ENCODE measurements at places on chromosomes 3 and 15.

- no peak for DNase-seq
Observed at GRCh38 chr15:68309024-68309423, 31.5 kb downstream of the FEM1B start.

- DNase-seq, result no peak
Observed at GRCh38 chr15:55007561-55007960, 189.2 kb downstream of the RSL24D1 start.

DNA sequence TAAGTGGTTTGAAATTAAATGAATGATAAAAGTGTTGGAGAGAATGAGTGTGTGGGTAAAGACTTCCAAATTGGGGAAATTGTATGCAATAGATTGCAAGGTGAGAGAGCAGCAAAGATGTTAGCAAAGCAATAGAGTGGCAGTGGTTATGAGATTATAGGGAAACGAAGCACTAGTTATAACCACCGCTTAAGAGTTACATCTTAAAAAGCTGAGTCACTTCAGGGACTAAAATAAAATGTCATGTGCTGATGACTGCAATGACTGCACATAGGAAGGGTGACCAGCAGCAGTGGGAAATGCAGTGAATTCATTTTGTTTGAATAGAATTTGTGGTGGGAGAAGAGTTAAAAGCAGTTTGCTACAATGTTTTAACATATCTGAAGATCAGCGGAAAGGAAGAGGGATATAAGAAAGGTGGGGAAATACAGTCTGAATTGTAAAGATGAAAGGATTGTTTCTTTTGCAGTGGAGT lies 127.3 kb downstream of the RAP2B start:
- no peak for DNase-seq

DNA sequence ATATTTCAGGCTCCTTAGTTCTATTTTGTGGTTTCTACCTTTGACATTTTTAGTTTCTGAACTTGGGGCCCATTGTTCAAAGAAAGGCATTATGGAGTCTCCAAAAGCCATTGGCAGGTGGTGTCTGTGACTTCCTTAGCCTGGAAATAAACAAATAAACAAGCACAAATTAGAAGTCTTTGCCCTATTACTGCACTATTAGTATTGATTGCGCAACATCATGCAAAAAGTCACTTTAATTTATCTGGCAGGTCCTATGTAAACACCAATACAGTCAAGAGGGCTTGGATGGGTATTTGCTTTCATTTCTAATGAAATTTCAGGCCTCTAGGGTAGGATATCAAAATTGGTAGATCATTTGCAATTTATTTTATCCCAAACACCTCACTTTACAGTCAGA lies 85.6 kb downstream of the LPP start:
- DNase-seq, result no peak

GRCh38 chr3:48088056-48088748 lies 72.0 kb upstream of the MAP4 start:
- no peak for DNase-seq

- no peak for DNase-seq
Observed at GRCh38 chr3:114504941-114505628, 211.3 kb downstream of the TIGIT start.

DNA sequence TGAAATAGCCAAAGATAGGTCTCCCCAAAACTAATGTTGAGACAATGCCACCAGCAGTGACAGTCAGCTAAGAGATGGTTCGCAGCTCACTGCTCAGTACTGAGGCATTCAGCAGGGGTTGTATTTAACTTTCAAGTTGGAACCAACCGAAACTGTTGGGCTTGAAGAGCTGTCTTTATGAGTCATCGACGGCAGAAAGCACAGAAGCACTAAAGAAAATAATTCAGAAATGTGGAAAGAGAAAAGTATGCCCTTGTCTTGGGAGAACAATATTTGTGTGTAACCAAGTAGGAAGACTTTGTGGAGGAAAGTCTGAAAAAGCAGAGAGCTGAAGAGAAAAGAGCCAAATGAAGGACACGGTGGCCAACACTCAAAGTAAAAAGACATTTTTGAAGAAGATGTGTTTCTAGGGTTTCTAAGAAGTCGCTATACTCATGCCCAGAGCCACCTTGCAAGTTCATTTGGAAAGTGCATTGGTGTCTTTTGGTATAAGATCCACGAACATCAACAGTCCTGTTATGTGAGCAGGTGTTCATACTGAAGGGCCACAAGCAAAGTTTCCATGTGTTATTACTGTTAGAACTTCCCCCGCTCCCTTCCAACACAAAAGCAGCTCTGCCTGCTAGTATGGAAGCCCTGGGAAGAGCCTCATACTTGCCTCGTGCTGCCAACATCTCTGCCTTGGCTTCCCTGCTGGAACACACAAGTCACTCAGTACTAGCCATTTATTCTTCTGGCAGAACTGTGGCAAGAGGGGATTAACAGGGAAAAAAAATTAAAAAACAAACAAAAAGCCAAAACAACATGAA lies 4.1 kb upstream of the RARB start:
- DNase-seq, result no peak

GRCh38 chr15:29911705-29912104 lies 89.4 kb upstream of the TJP1 start:
- DNase-seq, result no peak

DNA sequence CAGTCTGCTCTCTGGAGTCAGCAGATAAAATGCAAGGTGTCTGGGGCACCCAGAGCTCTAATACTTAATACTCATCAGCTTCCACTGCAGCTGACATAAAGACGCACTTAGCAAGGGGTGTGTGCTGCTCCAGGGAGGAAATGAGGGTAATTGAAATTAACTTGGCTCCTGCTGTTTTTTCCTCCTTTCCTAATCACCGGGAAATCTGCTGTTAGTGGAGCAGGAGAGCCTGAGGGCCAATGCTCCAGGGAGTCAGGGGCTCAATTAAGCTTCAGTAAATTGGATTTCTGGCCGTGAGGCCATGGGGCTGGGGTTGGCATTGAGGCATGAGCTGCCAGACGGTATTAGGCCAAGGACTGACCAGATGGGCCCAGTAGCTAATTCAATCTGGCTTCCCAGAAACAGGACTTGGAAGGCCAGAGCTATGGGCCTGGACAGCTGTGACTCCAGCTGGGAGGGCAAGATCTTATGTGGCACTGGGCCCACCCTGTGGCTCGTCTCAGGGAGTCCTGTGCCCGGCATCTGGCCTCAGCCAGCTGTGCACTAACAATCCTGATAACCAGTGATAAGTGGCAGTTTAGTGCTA lies 30.7 kb upstream of the CHRNB4 start:
- DNase-seq, result no peak

GRCh38 chr3:53688989-53689388 lies 157.2 kb downstream of the CHDH start:
- DNase-seq, result no peak

GRCh38 chr3:5134019-5134391 lies 11.9 kb downstream of the ARL8B start:
- no peak for DNase-seq

DNA sequence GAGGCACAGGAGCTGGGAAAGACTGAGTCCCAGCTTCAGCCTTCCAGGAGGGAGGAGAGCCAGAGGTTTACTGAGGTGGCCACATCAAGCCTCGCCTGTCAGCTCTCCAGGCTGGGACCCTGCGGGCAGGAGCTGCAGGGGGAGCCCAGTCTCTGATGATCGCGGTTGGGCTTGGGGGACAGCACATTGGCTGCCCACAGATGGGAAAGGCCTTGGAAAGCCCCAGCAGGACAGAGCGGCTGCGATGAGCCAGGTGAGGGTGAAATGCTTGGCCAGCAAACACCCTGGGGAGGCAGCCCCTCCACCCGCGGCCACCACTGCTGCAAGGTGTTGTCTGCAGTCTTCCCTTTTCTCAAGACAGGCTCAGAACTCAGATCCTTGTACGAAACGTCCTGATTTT lies 31.2 kb downstream of the SEC61A1 start:
- peak; percentile 5 for DNase-seq

DNA sequence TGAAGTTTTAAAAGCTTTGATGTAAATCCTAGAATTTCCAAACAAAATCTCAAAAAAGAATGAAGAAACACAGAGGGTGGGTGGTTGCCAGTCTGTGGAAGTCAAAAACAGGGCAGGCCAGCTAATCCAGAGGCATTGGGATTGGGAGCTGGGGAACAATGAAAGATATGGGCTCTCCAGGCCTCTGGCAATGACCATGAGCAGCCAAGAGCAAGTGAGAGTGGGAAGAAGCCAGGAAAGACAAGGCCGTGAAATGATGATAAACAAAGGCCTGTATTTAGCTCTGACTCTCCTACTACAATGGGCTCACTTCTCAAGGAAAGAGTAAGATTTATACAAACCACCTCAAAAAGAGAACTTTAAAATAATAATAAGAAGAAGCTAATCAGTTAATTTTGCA lies 248.5 kb downstream of the ZMAT3 start:
- DNase-seq, result no peak

GRCh38 chr15:45611305-45611704 lies 23.5 kb upstream of the SQOR start:
- DNase-seq, result no peak

- no peak for DNase-seq
Observed at GRCh38 chr15:85749261-85750151, 45.2 kb downstream of the KLHL25 start.

- no peak for DNase-seq
Observed at GRCh38 chr3:58627570-58627885, 39.0 kb downstream of the FAM3D start.

GRCh38 chr3:109184726-109185125 lies 48.2 kb downstream of the C3orf85 start:
- no peak for DNase-seq

DNA sequence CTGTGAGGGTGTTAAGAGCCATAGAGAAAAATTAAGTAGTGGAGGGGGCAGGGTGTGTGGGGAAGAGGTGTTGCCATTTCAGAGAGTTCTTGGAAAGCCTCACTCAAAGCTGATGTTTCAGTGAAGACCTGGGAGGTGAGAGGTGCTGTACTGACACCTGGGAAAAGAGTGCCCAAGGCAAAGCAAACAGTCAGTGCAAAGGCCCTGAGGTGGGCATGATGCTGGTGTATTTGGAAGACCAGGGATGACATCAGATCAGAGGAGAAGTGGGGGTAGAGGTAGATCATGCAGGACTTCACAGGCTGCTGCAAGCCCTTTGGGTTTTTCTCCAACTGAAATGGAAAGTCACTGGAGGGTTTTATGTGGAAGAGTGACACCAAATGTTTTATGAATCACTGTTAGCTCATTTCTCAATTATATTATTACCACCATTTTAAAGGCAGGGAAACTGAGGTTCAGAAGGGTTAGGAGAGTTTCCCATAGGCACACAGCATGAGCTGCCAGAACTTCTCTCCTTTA lies 42.8 kb upstream of the SMAD3 start:
- DNase-seq, result no peak

DNA sequence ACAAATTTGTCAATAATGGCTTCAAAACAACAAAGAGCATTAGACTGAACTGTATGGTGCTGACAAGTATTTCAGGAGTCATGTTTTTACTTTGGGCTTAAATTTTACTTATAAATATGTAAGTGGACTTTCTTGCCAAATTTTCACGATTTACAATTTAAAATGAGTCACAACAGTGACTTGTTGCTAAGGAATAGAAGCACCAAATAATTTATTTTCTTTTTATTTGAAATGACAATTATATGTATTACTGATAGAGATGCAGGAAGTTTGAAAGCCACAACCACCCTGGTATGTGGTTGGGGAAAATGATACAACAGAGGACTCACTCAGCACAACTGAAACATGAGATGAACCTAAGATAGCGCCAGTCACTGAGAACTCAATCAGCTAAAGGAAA lies 90.3 kb downstream of the FMN1 start:
- DNase-seq, result no peak
